ENCODE measurements at places on chromosomes 5 and 9.

DNA sequence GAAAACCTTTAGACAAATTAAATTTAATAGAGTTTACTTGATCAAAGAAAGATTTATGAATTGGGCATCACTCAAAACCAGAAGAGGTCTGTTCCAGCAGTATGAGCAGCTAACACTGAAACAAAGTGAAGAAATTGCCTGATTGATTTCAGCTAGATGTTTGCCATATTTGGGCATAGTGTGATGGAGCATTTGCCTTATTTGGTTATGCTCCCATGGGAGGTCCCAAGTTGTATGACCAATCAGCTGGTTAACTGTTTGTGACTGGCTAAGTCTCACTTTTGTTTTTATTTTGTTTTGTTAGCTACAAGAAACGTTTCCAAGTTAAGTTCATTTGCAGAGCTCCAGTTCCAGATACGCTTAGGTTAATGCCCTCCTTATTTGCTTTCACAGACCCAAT lies 53.3 kb upstream of the LMNB1 start:
- H3K27me3 ChIP-seq: peaks cover 7% of the 10 kb centered on the region
- H3K36me3 ChIP-seq: no peaks in the 10 kb centered on the region
- H3K4me3 ChIP-seq: no peak overlapping the region
- H3K27ac ChIP-seq: no peak overlapping the region

- DNase-seq: no peak
- H3K27ac ChIP-seq: no peak overlapping the region
- no peaks in the 10 kb centered on the region for H3K36me3 ChIP-seq
- no peaks in the 10 kb centered on the region for H3K27me3 ChIP-seq
Observed at GRCh38 chr5:83285661-83286398, 185.7 kb upstream of the VCAN start.

DNA sequence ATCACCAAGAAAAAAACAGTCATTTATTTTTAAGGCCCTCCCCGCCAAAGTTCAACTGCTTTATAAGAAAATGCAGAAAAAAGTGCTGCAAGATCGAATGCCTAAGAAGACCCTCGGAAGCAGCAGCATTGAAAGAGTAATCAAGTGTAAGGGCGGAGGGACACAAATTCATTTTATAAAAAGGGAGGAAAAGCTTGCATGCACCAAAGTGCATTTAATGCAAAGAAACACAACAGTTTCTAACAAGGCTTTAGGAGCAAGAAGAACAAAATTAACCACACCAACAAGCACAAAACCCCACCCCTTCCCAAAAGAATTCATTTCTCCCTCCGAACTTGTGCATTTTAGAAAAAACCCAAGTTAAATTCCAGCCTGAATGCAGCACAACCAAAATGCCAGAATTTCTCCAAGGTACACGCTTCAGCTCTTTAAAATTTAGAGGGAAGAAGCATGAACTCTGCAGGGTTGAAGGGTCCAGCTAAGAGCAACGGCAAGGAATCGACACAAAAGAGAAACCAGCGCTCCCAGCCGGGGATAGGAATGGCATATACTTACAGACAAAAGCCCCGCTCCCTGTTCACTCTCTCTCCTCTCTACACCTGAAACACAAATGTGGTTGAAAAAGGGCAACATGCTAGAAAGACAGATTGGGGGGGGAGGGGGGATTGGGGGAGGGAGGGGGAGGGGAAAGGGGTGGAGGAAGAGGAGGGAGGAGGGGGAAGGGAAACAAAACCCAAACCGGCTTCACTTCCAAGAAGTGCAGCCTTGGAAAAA lies at the start of gene NREP:
NREP (minus strand) TSS at position 614 of the 774 bp plus-strand sequence. CDS start 1,422 bp downstream, outside the sequence.
- peak within 1 kb of the TSS; percentile 91 for H3K4me3 ChIP-seq
- H3K27me3 ChIP-seq: no peaks in the 10 kb centered on the region
- no peak for DNase-seq
- peaks cover 18% of the 10 kb centered on the region for H3K36me3 ChIP-seq
- H3K27ac ChIP-seq: peak within 1 kb of the TSS; percentile 88
- peaks cover 41% of the 10 kb centered on the region for H3K4me1 ChIP-seq

GRCh38 chr5:158483281-158483860 lies 616.3 kb downstream of the EBF1 start:
- H3K27ac ChIP-seq: no peak overlapping the region
- H3K4me3 ChIP-seq: no peak overlapping the region
- no peak for DNase-seq
- no peaks in the 10 kb centered on the region for H3K36me3 ChIP-seq
- no peaks in the 10 kb centered on the region for H3K4me1 ChIP-seq

- peak overlapping the region; percentile 78 for H3K4me3 ChIP-seq
- H3K4me1 ChIP-seq: peaks cover 65% of the 10 kb centered on the region
- H3K27ac ChIP-seq: peak overlapping the region; percentile 98
- peak; percentile 98 for DNase-seq
- peaks cover 15% of the 10 kb centered on the region for H3K36me3 ChIP-seq
- peaks cover 2% of the 10 kb centered on the region for H3K27me3 ChIP-seq
Observed at GRCh38 chr5:78638423-78638822, 10.1 kb downstream of the LHFPL2 start.

DNA sequence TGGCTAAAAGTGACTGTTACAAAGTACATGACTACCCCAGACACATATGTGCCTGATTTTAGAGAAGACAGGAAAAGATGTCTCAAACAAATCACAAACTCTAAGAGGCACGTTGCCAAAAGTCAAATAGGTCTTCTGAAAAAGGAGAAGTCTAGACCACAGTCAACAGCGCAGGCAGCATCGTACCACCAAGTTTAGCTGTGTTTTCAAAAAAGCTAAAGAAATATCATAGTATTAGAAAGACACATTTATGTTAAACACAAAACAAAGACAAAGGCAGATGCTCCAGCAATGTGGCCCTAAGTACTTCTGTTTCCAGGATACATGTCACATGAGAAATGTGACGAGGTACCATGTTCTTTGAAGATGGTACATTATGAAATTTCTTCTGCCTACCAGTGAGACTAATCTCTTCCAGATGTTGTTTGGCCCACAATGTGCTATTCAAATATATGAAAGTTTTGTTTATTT lies 43.5 kb downstream of the LPAR1 start:
- no peaks in the 10 kb centered on the region for H3K27me3 ChIP-seq
- DNase-seq: peak; percentile 30
- H3K4me1 ChIP-seq: peaks cover 85% of the 10 kb centered on the region
- H3K27ac ChIP-seq: peak overlapping the region; percentile 72
- peaks cover 54% of the 10 kb centered on the region for H3K36me3 ChIP-seq
- peak overlapping the region; percentile 60 for H3K4me3 ChIP-seq

- H3K36me3 ChIP-seq: 0 out of 2 replicates have a peak, but pooled peaks cover 6% of the 10 kb centered on the region
- H3K27ac ChIP-seq: no peak overlapping the region
- peaks cover 10% of the 10 kb centered on the region for H3K4me1 ChIP-seq
- peak; percentile 20 for DNase-seq
Observed at GRCh38 chr9:69030851-69031645, 4.5 kb upstream of the FXN start.

GRCh38 chr5:128645581-128645980 lies 107.5 kb upstream of the FBN2 start:
- H3K4me3 ChIP-seq: peak overlapping the region; percentile 38
- H3K4me1 ChIP-seq: peaks cover 52% of the 10 kb centered on the region
- H3K27ac ChIP-seq: peak overlapping the region; percentile 86
- DNase-seq: peak; percentile 45

GRCh38 chr5:169971780-169972179 lies 8.5 kb downstream of the INSYN2B start:
- H3K4me1 ChIP-seq: peaks cover 98% of the 10 kb centered on the region
- DNase-seq: no peak
- peaks cover 77% of the 10 kb centered on the region for H3K36me3 ChIP-seq
- peak overlapping the region; percentile 80 for H3K4me3 ChIP-seq
- peaks cover 2% of the 10 kb centered on the region for H3K27me3 ChIP-seq

GRCh38 chr5:174057206-174057605 lies 11.7 kb downstream of the NSG2 start:
- H3K27me3 ChIP-seq: no peaks in the 10 kb centered on the region
- no peaks in the 10 kb centered on the region for H3K36me3 ChIP-seq
- no peak overlapping the region for H3K4me3 ChIP-seq
- no peak overlapping the region for H3K27ac ChIP-seq

GRCh38 chr5:76471987-76472334 lies 68.9 kb downstream of the IQGAP2 start:
- no peak overlapping the region for H3K4me3 ChIP-seq
- H3K27ac ChIP-seq: no peak overlapping the region
- H3K27me3 ChIP-seq: peaks cover 8% of the 10 kb centered on the region
- no peak for DNase-seq
- no peaks in the 10 kb centered on the region for H3K4me1 ChIP-seq

- no peaks in the 10 kb centered on the region for H3K36me3 ChIP-seq
- H3K4me1 ChIP-seq: no peaks in the 10 kb centered on the region
- no peak overlapping the region for H3K27ac ChIP-seq
Observed at GRCh38 chr5:18954239-18954638, 1033.8 kb downstream of the CDH18 start.

- no peaks in the 10 kb centered on the region for H3K36me3 ChIP-seq
- DNase-seq: peak; percentile 29
- H3K27ac ChIP-seq: no peak overlapping the region
- H3K27me3 ChIP-seq: no peaks in the 10 kb centered on the region
Observed at GRCh38 chr5:64497386-64497785, 8.4 kb upstream of the RGS7BP start.

DNA sequence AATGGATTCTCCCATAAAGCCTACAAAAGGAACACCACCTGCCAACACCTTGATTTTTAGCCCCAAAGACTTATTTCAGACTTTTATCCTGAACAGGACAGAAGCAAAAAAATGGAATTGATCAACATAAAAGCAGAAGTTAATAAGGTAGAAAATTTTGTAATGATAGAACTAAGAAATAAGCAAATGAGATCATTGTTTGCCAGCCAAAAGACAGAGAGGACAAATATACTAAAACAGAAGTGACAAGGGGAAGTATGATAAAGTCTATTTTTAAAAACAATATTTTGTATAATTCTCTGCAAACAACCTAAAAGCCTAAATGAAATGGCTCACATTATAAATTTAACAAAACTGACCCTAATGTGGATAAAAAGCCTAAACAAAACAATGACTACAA lies 110.5 kb upstream of the PRSS3 start:
- no peak overlapping the region for H3K4me3 ChIP-seq
- no peaks in the 10 kb centered on the region for H3K36me3 ChIP-seq
- peaks cover 40% of the 10 kb centered on the region for H3K27me3 ChIP-seq
- H3K4me1 ChIP-seq: no peaks in the 10 kb centered on the region

DNA sequence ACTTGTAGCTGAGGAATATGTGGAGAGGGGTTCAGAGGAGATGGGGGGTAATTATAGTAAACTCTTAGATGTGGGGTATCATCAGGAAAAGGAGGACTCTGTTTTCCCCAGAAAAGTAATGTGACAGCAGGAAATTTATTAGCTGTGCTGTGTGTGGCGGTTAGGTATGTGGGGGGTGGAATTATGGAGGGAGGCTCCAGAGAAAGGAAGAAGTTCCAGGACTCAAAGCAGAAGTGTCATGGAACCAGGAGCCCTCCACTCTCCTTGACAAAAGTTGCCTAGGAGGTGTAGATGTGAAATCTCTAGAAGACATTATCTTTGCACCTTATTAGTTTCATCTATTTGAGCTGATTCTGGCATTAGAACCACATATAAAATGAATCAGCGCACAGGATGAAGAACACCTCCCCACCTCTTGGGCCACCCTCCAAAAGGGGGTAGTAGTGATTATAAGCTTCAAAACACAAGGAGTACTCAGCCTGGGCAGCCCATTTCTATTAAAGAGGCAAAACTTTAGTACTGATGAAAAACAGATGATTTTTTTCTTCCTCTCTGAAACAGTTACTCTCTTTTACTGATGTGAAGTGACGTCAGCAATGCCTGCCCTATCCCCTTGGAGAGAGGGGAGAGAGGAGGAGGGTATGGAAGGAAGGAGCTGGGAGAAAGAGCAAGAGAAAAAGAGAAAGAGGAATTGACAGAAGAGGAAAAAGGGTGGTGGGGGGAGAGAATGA lies 18.2 kb downstream of the NR2F1 start:
- H3K4me1 ChIP-seq: peaks cover 21% of the 10 kb centered on the region
- no peak overlapping the region for H3K27ac ChIP-seq
- H3K4me3 ChIP-seq: no peak overlapping the region
- no peak for DNase-seq

GRCh38 chr5:95823738-95824609 lies 1.4 kb upstream of the GLRX start:
- H3K27ac ChIP-seq: peak overlapping the region; percentile 97
- peak; percentile 97 for DNase-seq
- H3K4me1 ChIP-seq: peaks cover 52% of the 10 kb centered on the region

- H3K4me3 ChIP-seq: 0 out of 2 replicates have a peak overlapping the region, but pooled peaks have one; percentile 8
- peaks cover 33% of the 10 kb centered on the region for H3K4me1 ChIP-seq
- H3K27ac ChIP-seq: peak overlapping the region; percentile 85
Observed at GRCh38 chr9:121841771-121842611, 190.6 kb downstream of the DAB2IP start.

DNA sequence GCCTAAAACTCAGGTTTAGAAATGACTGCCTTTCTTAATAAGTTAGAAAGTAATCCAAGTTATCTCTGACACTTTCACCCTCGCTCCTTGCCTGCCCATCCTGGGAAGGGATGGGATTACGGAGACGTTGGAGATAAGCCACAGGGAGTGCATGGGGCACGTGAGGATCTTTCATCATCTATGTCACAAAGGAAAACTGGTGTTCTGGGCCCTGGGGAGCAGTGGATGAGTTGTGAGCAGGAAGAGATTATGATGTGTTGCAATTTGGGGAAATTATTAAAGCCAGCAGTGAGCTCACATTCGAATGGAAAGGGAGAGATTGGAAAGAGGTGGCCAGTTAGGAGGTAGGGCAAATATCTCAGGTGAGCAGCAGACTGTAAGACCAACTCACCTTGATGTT lies 12.8 kb downstream of the AFAP1L1 start:
- no peaks in the 10 kb centered on the region for H3K27me3 ChIP-seq
- no peaks in the 10 kb centered on the region for H3K36me3 ChIP-seq
- no peak overlapping the region for H3K27ac ChIP-seq
- H3K4me1 ChIP-seq: peaks cover 25% of the 10 kb centered on the region
- no peak for DNase-seq

- H3K27me3 ChIP-seq: no peaks in the 10 kb centered on the region
- peak overlapping the region; percentile 77 for H3K27ac ChIP-seq
- peaks cover 33% of the 10 kb centered on the region for H3K4me1 ChIP-seq
- no peaks in the 10 kb centered on the region for H3K36me3 ChIP-seq
- peak overlapping the region; percentile 91 for H3K4me3 ChIP-seq
Observed at GRCh38 chr9:4739587-4740387, 1.2 kb downstream of the AK3 start.

GRCh38 chr5:16431490-16431889 lies 34.1 kb downstream of the ZNF622 start:
- no peak for DNase-seq
- peaks cover 22% of the 10 kb centered on the region for H3K27me3 ChIP-seq
- H3K4me1 ChIP-seq: no peaks in the 10 kb centered on the region
- H3K36me3 ChIP-seq: no peaks in the 10 kb centered on the region
- H3K27ac ChIP-seq: no peak overlapping the region

GRCh38 chr5:116032991-116033390 lies 719 bp downstream of the ARL14EPL start:
- H3K27me3 ChIP-seq: peaks cover 6% of the 10 kb centered on the region
- no peak overlapping the region for H3K27ac ChIP-seq
- H3K4me3 ChIP-seq: no peak overlapping the region

GRCh38 chr5:1464511-1464910 lies 19.3 kb upstream of the SLC6A3 start:
- H3K4me1 ChIP-seq: peaks cover under 1% of the 10 kb centered on the region
- H3K27me3 ChIP-seq: peaks cover 18% of the 10 kb centered on the region
- no peak overlapping the region for H3K27ac ChIP-seq

All from HFFc6 (cell line).